ENCODE measurements at places on chromosomes 4 and X.

GRCh38 chr4:110034026-110034393, 121.3 kb downstream of the EGF start:
- DNase-seq = no peak

GRCh38 chr4:17758485-17758884, 22.9 kb downstream of the FAM184B start:
- no peak for DNase-seq

GRCh38 chrX:113421432-113421831, 580.8 kb upstream of the AMOT start:
- no peak for DNase-seq

GRCh38 chr4:119053245-119053644, 82.4 kb upstream of the MYOZ2 start:
- DNase-seq = no peak

GRCh38 chrX:43016021-43016420, 238.1 kb upstream of the PPP1R2C start:
- no peak for DNase-seq

DNA sequence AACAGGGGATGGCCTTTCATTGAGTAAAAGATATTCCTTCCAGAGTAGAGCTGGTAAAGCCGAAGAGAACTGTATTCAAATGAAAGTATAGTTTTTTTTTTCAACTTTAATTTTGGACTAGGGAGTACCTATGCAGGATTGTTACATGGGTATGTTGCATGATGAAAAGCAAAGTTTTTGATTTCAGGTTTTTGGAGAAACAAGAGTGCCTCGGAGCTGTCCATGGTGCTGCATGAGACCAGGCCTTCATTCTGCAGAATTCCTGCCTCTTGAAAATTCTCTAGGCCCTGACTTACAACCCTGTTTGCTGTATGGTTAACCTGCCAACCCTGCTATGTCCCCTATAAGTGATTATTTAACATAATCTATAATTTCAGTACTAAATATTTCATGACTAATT, 1065.7 kb upstream of the FTHL17 start:
- no peak for DNase-seq

GRCh38 chrX:19281256-19281655, 62.5 kb upstream of the PDHA1 start:
- DNase-seq = no peak

DNA sequence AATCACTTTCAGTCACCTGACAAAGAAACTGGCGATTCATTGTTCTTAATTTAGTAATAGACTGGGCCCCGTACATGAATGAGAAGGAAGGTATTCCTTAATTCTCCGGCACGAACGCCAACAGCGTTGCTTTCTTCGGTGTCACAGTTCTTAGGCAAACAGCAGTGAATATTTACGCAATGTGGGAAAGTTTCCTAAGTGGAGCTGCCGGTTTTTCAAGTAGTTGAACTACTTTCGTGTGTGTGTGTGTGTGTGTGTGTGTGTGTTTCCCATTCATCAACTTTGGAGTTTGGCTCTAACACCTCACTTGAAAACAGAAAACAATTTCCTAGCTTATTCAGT, 651 bp downstream of the NXT2 start:
- DNase-seq = no peak

- DNase-seq = peak; percentile 50
Observed at GRCh38 chrX:49079489-49080428, at the start of gene WDR45. Gene WDR45 (minus strand): TSS chrX:49079887. CDS start chrX:49078095, 1,792 bp downstream.

- DNase-seq = no peak
Observed at GRCh38 chrX:2723286-2723879, 28.5 kb upstream of the XG start.

DNA sequence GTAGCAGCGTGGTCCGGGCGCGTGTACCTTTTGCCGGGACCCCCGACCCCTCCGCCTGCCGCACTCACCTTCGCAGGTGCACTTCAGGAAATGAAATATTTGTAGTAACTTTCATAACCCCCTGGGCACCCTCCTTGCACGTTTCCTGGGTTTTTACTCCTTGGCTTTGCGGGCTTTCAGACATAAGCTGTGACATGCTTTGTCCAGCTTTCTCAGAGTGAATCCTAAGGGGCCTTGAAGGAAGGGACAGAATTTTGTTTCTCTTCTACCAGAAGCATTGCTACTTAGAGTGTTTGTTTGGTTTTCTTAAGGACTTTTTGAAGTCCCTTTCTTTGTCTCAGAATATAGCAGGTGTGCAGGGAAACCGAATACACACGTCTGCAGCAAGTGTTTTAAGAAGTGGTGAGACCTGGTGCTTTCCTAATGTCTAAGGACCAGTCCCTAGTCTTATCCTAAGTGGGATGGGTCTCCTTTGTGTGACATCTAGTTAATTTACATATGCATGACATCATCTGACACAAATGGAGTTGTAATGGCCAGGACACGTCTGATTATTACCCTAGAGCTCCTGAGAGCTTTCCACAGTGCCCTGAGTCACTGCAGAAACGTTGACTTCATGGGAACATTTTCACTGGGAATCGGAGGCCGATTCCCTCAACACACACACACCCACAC, 1.3 kb downstream of the FAM149A start:
- DNase-seq = no peak

DNA sequence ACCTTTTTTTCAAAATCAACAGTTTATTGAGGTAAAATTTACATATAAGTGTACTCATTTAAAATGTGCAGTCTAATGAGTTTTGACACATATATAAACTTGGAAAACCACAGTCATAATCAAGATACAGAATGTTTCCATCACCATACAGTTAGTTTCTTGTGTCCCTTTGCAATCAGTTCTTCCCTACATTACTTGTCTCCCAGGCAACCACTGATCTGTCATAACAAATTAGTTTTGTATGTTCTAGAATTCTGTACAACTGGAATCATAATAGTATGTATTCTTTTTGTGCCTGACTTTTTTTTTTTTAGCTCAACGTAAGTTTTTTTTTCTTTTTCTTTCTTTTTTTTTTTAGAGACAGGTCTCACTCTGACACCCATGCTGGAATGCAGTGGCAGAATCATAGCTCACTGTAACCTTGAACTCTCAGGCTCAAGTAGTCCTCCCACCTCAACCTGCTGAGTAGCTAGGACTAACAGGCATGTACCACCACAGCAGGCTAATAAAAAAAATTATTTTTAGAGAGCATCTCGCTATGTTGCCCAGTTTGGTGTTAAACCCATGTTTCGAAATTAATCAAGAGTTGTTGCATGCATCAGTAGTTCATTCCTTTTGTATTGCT, 26.9 kb downstream of the ARFIP1 start:
- DNase-seq = no peak

DNA sequence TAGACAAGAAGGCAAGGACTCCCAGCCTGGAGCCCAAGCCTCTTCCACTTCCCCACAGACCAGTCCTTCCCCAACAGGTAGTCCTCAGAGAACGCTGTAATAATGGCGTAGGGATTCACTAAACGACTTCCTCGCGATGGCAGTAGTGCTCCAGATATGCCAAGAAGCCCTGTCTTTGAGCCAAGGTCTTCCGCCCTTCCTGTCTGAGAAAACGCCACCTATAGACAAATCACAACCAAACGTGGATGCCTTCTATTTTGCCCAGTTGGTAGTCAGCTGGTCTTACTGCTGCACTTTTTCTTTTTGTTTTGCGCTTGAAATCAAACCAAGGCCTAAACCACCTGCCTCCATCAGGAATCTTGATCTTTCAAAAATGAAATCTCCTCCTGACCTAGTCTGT, 203.3 kb downstream of the OR13H1 start:
- DNase-seq = no peak

GRCh38 chr4:139027776-139028175, 12.2 kb downstream of the NOCT start:
- DNase-seq = no peak

DNA sequence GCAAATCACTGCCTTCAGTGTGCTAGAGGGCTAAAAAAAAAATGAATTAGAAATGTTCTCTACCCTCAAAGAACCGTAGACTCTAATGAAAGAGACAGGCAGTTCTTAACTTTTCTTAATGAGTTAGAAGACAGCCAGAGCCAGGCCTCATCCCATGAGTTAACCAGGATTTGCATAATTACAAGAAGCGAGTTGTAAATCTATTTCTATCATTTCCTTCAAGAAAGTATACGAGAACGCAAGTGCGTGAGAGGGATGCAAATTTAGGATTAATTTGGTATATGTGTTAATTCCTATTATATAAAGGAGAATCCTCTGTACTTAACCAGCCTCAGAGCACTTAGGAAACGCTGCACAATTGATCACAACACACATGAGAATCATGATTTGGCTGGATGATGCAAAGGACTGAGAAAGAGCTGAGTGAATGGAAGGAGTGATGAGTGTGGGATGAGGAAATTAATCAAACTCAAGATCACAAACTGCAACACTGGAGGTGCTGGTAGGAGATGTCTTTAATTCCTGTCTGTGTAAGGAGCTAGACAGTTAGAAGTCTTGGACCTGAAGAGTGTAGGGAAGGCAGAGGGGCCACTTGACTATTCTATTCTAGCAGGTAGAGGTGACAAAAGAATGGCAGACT, 157.2 kb downstream of the ATP10D start:
- no peak for DNase-seq

- no peak for DNase-seq
Observed at GRCh38 chr4:56737666-56738065, 56.6 kb upstream of the HOPX start.

GRCh38 chr4:155629183-155629825, 37.3 kb upstream of the GUCY1A1 start:
- no peak for DNase-seq

DNA sequence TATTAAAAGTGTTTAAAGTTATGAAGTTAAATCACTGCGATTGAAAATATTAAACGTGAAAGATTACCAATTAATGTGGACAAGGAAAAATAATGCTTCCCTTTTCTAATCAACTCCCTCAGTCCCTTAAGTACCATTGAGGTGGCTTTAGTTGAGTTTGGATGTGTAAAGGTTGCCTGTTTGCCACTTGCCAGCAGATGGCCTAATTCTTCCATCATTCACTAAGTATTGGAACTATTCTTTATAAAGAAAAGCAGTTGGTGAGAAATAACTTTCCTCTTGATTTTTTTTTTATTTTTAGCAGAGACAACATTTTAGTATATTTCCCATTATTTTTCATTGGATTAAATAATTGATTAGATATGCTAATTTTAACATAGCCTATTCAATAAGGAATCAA, 295.9 kb upstream of the TACR3 start:
- no peak for DNase-seq

DNA sequence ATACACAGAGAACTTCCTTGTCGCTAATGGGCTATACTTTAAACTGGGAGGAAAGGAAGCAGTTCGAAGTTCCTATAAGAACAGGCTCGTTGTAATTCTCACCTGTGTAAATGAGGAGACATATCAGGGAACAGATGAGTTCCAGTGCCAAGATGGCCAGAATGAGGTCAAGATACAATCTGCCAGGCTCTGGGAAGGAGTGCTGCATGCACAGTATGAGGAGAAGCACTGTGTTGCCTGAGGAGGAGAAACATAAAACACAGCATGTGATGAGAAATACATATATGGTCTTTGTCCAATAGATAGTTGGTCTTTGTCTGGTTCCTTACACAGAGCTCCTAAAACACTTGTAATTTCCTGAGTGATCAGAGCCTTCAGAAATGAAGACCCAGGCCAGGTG, 24.3 kb downstream of the TMEM192 start:
- no peak for DNase-seq

GRCh38 chrX:115333446-115333845, 43.9 kb downstream of the LUZP4 start:
- DNase-seq = no peak

GRCh38 chrX:28997706-28998463, 410.6 kb downstream of the IL1RAPL1 start:
- no peak for DNase-seq

DNA sequence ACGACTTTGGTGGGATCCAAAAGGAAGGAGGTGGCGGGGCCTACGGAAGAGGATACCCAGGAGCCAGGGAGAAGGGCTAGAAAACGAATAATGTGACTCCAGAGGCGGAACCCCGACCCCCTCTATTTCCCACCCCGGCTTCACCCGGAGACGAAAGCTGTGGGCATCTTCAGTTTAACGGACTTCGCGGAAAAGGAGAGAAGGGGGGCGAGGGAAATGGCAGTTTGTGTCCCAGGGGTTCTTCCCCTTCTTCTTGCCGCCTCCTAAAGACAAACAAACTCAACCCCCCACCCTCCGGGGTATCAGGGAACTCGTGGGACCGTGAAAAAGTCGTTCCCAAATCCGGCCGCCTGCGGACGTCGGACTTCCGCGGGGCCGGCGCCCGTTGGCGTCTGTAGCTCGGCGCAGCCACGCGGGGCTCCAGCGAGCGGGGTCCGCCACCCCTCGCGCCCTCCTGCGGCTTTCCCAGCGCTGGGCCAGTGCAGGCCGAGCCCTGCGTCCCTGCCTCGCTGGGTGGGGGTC, 3.6 kb upstream of the LEF1 start:
- DNase-seq = peak; percentile 16

- no peak for DNase-seq
Observed at GRCh38 chr4:113978561-113979147, 793 bp downstream of the ARSJ start.

DNA sequence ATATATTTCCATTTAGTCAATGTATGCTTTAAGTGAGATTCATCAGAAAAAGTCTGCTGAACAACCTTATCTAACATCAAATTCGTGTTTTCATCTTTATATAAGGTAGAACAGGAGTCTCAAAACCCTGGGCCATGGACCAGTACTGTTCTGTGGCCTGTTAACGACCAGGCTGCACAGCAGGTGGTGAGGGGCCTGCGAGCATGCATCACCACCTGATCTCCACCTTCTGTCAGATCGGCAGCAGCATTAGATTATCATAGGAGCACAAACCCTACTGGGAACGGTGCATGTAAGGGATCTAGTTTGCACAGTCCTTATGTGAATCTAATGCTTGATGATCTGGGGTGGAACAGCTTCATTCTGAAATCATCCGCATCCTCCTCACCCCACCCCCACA, 3.2 kb downstream of the CTSO start:
- DNase-seq = no peak

GRCh38 chr4:17187003-17187402, 288.6 kb upstream of the LDB2 start:
- no peak for DNase-seq

DNA sequence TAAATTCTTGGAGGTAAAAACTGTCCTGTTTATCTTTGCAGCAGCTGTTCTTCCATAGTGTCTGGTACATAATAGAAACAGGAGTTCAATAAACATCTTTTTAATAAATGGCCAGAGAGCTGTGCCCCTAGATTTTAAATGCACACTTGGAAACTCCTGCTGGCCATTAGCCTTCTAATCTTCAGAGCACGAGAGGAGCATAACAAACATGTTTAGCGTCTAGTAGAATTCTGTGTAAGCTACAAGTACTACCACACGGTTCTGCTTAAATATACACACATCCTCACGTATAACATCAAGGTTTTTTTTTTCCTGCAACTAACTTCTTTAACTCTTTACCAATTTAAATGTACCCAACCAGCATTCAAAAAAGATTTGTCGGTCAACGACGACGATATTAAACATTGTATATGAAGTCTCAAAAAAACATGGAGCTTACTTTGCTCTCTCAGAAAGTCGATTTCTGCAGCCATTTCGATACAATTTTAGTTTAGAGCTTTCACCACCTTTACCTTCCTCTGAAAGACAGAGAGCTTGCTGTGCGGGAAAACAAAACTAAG, 628 bp downstream of the SCLT1 start:
- no peak for DNase-seq

Measured in activated gamma-delta T cell (primary cell).